ENCODE measurements at places on chromosomes 3 and 15. TPM values are rescaled to one million over a fixed set of nuclear protein-coding genes. Genes with fewer than 3 reads are reported as not detected.

GRCh38 chr3:149245738-149246451 lies 24.3 kb upstream of the CP start:
- DNase-seq, result no peak

DNA sequence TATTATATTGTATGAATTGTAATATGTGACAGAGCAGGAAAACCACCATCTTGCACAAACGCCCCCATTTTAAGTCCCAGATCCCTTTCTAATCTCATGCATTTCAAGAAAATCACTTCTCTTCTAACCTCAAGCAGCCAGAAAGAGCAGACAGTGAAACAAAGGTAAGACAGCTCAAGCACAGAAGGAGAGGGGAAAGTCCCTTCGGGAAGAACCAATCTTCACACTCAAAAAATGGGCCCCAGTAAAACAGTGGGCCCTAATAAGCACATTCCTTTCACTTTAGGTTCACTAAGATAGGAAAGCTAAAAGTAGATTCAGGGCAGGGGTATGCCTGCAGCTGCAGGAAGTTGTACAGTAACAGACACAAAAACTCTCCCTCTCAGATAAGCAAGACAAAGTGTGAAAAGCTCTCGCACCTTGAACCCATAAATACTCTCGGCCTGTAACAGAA lies 1268.7 kb downstream of the SI start:
- no peak for DNase-seq

COMMD2 gene
- total RNA-seq, result 33.1 TPM

TTC21A gene
- total RNA-seq, result 26.9 TPM

DNA sequence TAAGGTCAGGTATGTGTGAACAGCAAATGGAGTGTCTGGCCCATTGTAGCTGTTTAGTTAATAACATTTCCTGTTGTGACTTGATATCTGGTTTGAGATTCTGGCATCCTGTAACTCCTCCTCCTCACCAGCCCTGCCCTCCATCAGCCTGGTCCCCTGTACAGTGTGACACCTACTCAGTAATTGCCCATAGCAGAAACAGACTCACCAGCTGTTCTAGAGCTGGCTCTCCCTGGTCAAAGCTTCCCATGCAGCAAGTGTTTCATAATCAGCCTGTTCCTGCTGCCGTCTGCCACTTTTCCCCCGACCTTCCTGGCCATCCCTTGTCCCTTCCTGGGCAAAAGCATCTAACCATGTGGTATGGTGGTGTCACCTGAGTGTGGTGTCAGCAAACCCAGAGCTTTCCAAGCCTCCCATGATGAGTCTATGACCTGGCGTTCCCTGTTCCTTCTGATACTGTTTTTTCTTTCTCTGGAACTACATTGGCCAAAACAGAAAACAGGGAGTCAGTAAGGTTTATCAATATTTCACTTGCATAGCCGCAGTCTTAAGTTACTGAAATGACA lies 55.4 kb downstream of the B3GALNT1 start:
- no peak for DNase-seq

SLC15A2 gene
- total RNA-seq, result 22.6 TPM

DNA sequence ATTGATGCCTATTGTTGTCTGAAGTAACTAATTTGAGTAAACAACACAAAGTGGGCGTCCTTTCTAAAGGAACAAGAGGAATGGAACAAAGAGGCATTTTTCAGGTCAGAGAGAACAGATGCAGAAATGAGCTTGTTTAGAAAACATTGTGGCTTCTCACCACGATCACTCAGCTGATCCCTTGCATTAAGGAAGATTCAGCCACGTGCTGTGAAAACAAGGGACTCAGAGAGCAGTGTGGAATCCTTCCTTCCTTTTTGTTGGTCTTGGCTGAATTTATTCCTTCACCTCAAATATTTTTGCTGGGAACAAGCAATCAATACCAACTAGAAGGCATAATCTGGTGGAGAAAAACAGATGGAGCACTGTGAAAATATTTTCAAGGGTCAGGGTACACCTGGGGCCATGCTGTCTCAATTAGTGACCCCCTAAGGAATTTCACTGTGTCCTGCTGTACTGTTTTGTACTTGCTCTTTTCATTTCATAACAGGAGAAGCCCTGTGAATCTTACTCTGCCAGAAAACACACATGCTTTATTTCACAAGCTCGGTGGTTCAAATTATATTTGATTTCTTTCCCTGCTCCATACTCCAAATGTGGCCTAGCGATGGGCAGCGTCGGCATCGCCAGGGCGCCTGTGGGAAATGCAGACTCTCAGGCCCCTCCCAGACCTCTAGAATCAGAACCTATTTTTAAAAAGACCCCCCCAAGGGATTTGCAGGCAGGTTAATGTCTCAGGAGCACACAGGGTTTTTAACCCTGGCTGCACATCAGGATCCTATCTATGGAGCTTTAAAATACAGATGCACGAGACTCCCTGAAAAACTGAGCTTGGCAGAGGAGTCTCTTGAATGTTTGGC lies 11.6 kb upstream of the SLC6A20 start:
- no peak for DNase-seq

DNA sequence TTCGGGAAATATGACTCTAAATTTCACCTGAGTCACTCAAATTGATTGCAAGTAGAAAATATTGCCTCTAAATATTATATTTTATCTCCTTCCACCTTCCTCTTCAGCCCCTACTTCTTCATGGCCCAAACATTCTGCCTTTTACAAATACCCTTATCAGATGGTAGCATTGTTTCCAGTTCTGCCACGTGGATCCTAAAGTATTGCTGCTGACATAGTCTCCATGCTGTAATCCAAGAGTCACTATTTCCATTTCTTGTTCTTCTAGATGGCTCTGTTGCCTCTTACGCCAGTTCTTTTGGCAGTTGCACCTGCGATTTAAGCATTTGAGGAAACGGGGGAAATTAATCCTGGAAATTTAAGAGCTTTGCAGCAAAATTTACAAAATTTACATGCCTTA lies 13.6 kb downstream of the LMOD3 start:
- no peak for DNase-seq

DNA sequence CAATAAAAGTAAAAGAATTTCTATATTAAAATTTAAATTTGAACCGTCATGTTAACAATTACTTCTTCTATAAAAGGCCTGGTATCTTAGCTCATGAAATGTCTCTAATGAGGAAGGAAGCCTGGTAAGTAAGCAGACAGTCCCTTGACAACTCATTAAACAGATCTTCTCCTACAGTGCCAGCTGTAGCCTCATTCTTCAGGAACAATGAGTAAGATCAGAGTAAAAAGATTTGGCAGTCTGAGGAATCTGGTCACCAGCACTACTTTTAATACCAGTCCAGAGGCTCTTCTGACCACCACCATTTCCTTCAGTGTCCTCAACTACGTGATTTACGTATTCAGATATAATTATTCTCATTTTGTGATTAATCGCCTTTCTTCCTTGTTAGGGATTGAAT lies 955.0 kb upstream of the ALCAM start:
- DNase-seq, result no peak

DNA sequence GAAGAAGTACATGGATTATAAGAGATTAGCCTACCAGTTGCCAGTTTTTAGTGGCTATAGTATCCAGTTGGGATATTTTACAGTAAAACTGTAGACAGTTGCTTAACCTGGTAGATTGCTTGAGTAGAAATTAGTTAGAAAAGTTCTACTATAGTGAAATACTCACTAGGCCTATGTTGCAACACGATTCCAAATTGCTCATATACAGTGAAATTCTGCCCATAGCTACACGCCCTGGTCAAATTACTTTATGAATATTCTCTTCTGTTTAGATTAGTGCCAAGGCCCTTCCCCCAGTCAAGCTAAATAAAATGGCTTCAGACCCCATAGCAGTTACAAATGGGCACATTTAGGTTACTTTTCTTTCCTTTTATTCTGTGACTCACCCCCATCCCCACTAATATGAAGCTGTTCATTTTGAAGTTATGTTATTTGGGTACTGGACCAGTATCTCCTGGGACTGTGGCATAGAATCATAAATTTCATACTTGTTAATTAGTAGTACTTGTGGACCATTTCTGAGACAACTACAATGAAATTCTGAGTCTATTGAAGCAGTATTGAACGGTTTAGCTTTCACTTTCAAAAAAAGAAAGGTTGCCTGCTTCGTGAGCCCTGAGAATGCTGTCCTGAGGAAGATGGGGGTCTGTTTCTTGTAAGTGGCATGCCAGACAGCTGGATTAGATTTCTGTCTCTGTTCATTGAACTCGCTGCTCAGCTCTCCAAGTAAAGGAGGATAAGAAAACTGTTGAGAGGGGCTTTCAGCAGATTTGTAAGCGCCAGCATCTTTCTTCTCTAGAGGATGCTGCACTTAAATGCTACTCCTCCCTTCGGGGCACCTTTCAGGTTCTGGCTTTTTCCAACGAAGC lies 65.8 kb upstream of the CFAP20DC start:
- DNase-seq, result no peak
